NAMALWA (cell line): ENCODE measurements at places on chromosomes 3 and 15.

DNA sequence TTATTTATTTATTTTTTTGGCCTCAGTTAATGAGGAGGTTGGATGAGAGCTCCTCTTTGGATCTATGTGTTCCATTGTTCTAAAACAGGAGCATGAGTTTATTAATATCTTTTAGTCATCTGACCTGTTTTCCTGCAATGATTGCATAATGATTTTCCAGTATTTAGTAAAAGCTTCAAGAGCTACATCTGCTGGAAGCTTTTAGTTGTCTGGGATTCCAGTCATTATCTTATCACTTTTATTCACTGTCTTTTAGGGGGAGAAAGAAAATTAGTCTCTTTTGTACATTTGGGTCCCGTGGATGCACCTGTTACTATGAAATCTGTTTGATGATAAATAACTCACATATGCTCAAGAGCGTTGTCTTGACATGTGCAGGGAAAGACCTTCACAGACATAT, 1270.0 kb downstream of the ROBO1 start:
- no peak for DNase-seq

- no peak for DNase-seq
Observed at GRCh38 chr15:38562278-38562677, 2.3 kb downstream of the RASGRP1 start.

DNA sequence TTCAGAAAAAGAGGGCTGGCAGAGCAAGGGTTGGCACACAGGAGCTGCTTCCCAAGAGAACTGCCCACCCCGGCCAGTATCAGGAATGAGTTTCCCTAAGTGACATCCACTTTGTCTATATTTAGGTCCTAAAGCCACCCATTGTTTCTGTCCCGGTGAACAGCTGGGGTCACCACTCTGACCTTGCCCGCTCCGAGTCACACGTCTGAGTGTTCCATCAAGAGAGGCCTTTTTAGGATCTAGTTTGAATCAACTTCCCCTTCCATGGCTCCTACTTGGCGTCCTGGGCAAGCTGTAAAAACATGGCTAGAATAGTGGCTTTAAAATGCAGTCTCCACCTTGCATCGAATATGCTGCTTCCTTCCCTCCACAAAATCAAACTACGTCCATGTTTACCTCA, 109.6 kb upstream of the ARHGEF3 start:
- no peak for DNase-seq

GRCh38 chr15:100057281-100057680, 284.5 kb downstream of the ADAMTS17 start:
- no peak for DNase-seq

DNA sequence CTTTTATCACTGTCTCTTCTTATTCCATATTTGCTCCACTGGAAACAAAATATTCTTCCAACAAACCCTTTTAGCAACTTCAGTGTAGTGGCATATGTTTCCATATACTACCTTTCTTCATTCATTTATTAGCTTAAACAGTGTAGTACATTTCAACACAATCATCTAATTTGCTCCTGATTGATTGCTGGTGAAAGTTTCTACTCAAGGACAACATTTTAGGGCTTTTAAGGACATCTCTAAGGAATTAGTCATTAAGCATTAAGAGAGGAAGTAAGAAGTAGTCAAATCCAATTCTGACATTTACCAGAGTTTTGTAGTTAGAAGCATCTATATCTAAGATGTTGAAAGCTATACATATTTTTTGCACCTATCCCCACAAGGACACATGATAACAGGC, 55.8 kb downstream of the RSRC1 start:
- no peak for DNase-seq
